ENCODE measurements at places on chromosomes 6 and 20. TPM values are rescaled to one million over a fixed set of nuclear protein-coding genes. Genes with fewer than 3 reads are reported as not detected.
A peak's percentile ranks its signal among the peaks of the same experiment; 100 is the strongest.

DNA sequence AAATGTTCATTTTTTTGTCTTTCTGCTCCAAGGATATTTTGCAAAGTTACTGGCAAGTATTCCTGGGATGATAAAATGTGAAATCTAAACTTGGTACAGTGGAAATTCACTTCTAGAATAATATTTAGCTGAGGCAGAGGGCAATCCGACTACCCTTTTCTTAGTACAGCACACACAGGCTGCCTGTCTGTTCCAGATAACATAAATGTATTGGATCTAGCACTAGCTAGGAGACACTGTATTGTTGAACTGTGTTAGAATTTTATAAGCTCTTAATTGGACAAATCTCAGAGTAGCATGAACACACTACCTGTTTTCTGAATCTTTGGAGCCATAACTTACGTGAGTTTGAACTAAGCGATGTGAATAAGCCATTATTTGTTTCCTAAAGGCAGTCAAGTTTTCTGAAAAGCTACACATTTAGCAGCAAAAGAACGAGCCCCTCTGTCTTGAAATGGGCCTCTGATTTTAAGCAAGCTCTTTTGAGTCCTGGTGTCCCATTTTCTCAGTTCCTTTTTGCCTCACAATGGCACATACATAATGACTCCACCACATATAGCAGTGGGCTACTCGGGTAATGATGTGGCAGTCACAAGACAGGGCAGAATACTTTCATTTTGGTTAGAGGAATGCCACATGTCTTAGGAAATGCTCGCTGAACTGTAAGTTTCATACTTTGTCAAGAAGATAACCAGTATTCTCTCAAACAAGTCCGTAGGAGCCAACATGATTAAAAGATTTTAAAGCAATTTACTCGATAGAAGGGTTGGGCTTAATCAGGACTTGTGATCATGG is 116.5 kb upstream of the ESR1 start:
- DNase-seq, result no peak

- DNase-seq, result peak; percentile 28
Measured at GRCh38 chr6:80133020-80133419, 26.5 kb downstream of the BCKDHB start.

DNA sequence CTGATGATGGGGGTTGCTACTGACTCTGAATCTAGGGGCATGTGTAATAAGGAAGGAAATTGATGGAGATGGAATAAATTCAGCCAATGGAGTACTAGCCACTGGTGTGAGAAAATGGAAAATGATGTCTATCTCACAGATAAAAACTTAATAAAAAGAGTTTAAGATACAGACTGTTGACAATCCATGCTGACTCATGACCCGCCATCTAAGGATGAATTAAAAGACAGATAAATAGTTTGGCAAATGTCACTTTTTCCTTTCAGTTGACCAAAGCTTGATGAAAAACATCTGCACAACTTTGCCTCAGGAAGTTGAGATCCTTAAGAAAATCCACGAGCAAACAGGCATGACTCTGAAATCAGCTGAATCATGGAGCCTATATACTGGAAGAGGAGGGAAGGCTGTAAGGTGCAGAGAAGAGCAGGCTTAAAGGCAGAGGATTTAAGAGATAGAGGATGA is 82.6 kb upstream of the BMP5 start:
- DNase-seq, result no peak

GRCh38 chr20:10618611-10619245 is 55.1 kb downstream of the JAG1 start:
- DNase-seq, result no peak

DNA sequence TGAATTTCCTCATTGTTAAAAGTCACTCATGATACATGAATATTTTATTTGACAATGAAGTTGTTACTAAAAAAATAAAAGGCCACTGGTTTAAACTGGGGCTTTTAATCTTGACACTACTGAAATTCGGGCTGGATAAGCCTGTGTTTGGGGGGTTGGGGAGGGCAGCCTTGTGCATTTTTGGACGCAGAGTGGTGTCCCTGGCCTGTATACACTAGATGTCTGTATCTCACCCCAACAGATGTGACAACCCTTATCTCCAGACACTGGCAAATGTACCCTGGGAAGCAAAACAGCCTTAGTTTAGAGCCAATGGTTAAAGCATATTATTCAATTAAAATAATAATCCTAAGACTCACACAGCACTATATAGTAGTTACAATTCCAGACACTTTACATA is 24.8 kb downstream of the MAN1A1 start:
- no peak for DNase-seq

GRCh38 chr20:37920679-37921322 is 17.9 kb downstream of the VSTM2L start:
- DNase-seq, result no peak

DNA sequence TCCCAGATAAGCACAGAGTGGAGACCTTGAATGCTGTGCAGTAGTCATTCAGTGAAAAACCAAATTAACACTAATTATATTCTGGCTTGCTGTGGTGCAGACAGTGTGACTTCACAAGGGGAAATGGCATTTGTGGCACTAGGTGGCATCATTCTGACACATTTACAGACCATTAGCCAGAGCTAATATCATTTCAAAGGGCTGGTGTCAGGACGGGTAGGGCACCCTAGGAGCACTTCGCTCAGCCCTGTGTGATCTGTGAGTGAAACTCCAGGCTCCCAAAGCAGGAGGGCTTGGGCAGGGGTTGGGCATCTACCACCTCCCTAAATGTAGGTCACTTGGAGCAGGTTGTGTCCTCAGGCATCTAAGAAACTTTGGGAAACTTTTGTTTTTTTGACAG is 555.8 kb downstream of the PKHD1 start:
- no peak for DNase-seq

DNA sequence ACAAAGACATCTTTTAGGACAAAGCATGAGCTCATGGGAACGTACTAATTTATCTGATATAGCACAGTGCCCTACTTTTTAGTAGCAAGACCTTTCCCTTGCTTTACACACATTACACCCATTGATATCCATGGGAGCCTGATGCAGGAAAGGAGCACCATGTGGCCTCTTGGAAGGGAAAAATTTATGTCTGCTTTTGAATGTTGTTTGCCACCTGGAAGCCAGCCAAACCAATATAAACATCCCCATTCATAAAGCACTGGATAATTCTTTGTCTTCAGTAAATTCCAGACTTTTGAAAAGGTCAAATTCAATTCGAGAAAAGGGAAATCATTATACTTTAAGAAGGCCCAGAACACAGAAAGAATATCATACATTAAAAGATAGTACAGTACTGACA is 152.3 kb upstream of the BEND6 start:
- DNase-seq, result peak; percentile 48

DNA sequence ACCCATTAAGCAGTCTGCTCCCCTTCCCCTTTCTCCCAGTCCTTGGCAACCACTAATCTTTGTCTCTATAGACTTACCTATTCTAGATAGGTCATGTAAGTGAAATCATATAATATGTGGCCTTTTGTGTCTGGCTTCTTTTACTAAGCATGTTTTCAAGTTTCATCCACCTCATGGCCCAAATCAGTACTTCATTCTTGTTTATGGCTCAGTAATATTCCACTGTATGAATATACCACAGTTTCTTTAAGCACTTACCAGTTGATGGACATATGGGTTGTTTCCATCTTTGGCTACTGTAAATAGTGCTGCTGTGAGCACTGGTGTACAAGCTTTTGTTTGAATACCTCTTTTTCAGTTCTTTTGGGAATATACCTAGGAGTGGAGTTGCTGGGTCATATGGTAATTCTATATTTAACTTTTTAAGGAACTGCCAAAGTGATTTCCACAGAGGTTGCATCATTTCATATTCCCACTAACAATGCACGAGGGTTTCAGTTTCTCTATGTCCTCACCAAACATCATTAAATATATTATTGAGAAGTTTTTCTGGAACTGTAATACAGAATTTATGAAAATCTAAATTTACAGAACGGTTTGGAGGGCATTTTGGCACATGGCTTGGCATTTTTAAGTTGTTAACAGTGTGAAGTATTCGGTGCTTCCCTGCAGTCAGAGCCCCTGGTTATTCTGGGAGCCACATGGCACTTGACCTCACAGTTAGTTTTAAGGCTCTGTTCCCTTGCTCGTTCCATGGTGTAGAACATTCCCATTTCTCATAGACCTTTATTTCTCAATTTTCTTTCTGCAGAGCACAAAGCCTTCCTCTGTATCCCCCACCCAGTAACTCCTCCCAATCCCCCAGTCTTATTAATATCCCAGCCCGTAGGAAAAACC is 27.0 kb upstream of the DTNBP1 start:
- DNase-seq, result no peak

DNA sequence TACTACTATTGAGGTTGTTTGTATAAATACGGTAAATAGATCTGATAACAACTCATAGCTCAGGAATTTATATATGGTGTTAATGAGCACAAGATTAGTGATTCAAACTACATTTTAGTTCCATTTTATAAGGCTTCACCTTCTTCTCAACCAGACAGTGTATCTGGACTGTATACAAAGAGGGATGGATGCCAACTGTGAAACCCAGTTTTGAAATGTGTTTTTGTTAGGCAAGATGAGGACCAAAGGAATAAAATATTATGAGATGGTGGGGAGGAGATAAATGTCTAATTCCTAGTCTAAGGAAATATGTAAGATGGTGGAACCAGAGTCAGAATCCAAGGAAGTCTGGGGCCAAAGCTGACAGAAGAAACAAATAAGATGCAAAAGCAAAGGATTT is 329.0 kb downstream of the GRIK2 start:
- no peak for DNase-seq

DNA sequence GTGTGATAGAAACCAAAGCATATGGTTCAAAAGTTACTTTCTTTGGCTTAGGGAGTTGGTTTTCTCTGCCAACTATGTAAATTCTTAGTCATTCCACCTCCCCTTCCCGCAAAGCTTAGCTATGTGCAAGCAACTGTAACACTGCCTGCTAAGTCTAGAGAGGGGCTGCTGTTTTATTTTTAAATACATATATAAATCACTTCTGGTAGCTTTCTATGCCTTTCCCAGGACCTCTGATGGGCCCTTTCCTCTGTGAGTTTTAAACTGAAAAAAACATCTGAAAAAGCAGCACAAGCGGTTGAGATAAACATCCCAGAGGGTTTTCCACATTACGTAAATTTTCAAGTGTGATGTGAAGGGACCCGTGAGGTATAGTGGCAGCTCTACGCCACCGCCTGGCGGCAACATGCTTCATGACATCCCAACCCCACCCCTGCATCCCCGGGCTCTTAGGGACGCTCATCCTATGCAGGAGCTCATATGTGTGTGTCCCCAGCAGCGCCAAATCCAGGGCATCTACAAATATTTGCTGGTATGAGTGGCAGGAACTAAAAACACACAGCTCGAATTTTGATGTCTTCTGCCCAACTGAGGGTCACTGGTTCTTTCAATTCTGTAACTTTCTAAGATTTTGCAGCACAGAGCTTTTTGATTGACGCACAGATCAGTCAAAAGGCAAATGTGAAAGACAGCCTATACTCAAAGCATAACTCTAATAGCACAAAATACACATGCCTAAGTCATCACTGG is 12.7 kb downstream of the SAYSD1 start:
- no peak for DNase-seq

GRCh38 chr6:71011871-71012371 is 55.1 kb upstream of the B3GAT2 start:
- DNase-seq, result no peak

DNA sequence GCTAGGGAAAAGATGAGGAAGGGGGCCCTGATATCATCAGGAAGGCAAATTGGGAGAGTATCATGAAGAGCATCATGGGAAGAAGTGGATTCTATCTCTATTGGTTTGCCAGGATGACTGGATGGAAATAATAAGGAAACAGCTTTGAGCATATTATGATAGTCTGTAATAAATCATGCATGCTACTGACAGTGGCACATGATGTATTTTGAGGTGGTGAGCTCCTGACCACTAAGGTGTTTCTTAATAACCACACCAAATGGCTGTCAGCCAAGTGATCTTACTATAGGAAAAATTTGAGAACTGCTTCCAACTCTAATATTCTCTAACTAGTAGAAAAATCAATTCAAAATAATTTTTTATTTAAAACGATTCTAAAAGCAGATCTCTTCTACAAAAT is 548.4 kb upstream of the JAG1 start:
- DNase-seq, result no peak

DNA sequence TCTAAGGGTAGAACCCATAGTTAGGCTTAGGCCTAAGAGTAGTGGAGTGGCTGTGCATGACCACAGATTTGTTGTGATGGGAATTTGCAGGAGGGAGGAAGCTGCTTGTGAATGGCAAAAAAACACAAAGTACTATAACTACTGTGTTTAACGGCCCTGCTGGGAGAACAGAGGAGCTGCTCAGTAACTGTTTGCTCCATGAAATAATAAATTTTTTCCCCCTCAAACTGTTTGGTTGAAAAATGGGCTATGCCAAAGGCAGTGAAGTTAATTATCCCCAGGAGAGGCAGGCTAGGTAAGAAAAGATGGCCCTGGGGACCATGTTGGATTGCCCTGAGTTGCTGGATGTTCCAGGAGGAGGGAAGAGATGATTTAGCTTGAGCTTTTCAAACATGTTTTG is 256.5 kb upstream of the PRND start:
- DNase-seq, result no peak

- DNase-seq, result peak; percentile 37
Measured at GRCh38 chr6:17905611-17906592, 81.5 kb downstream of the KIF13A start.

DNA sequence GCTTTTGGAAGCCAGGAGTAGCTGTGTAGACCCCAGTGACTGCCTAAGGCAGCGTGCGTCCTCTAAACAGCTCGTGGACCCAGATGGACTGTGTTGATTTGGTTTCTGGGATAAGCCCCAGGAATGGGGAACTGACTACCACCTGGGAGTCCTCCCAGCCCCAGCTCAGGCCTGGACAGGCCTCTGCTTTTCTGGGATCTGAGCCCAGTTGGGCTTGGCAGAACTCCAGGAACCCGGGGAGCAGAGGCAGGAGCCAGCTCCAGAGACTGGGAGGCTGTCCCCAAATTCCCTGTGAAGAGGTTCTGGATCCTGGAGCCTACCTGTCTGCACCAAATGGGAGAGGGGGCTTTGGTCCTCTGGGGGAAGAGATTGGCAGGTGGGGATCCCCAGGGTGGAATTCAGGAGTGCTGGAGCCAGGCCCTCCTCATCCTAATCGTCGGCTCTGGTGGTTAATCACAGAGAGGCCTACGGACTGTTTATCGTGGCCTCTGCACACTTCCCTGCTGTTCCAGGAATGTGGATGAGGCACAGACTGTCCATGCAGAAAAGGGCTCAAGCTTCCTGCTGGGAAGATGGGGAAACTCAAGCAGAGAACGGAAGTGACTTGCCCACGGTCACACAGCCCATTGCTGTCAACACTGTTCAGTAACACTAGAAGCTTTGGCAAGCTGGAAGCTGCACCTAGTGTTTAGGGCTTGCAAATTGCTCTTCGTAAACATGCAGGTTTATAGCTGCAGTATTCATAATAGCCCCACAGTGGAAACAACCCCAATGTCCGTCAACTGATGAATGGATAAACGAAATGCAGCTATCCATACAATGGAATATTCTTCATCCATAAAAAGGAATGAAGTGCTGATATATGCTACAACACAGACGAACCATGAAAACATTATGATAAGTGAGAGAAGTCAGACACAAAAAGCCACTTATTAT is 100.6 kb downstream of the KCNB1 start:
- no peak for DNase-seq

SGK1 gene
- 27.7 TPM for total RNA-seq

OR2B6 gene
- total RNA-seq, result not detected

TSHZ2 gene
- total RNA-seq, result 0.23 TPM

SF3B5 gene
- total RNA-seq, result 156 TPM

TFAP2C gene
- 7.6 TPM for total RNA-seq

GDAP1L1 gene
- 0.37 TPM for total RNA-seq

METTL24 gene
- total RNA-seq, result not detected

OSTM1 gene
- 10.3 TPM for total RNA-seq

IFT52 gene
- 28.3 TPM for total RNA-seq

DTNBP1 gene
- 14.4 TPM for total RNA-seq

Measured in Caki2 (cell line).